Jurkat, Clone E6-1 (cell line): ENCODE measurements at places on chromosomes 13 and 19.
A peak's percentile ranks its signal among the peaks of the same experiment; 100 is the strongest.

- no peak for DNase-seq
These were observed 15.1 kb upstream of the DPP9 start for GRCh38 chr19:4738734-4739133.

GRCh38 chr19:55699221-55699620 lies 24.2 kb downstream of the EPN1 start:
- no peak for DNase-seq

DNA sequence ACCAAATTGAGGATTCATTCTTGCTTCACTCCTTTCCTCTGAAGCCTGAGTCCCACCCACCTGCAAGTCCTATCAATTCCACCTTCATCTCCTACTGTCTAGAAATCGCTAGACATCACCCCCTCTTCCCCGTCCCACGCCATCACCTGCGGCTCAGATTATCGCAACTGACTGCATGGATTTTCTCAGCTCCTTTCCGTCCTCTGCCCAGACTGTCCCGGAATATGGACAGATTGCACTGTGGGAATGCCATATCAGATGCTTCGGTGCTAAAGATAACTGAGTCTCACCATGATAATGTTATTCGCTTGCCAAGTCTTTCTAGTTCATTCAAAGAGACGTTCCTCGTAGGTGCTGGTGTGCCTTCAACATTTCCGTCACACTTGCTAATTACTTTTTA lies 66.4 kb upstream of the USP29 start:
- DNase-seq, result no peak

GRCh38 chr19:44051650-44052402 lies at the start of gene ZNF223:
Gene ZNF223 (plus strand): TSS chr19:44052036. CDS start chr19:44055177, 3,141 bp downstream.
- no peak for DNase-seq

DNA sequence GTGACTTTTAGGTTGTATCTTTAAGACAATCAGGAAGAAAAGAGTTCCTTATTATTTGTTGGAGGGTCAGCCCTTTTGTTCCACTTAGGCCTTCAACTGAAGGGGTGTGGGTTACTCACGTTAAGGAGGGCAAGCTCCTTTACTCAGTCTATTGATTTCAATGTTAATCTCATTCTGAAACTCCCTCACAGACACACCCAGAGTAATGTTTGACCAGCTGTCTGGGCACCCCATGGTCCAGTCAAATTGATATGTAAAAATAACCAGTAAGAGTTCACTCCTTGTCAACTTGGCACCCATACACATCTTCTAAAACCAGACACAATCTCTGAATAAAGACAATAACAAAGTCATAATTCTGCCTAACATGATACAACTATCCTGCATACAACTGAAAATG lies 292.9 kb downstream of the KLF5 start:
- DNase-seq, result no peak

DNA sequence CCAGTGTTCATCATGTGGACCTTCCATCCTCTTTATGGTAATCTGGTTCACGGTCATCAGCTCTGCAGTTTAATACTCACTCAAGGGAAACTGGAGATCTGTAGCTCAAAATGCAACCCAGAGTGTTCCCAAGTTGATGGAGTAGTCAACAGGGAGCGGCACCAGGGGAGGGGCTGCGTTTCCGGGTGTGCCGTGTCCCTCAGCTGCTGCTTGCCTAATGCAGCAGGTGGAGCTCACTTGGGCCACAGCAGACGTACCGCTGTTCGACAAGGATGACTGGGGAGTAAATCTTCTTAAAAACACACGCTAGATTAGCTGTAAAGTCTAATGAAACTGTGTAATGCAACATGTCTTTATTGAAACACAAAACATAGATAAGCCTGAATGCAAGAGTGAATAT lies 81.1 kb downstream of the TNFSF13B start:
- no peak for DNase-seq

DNA sequence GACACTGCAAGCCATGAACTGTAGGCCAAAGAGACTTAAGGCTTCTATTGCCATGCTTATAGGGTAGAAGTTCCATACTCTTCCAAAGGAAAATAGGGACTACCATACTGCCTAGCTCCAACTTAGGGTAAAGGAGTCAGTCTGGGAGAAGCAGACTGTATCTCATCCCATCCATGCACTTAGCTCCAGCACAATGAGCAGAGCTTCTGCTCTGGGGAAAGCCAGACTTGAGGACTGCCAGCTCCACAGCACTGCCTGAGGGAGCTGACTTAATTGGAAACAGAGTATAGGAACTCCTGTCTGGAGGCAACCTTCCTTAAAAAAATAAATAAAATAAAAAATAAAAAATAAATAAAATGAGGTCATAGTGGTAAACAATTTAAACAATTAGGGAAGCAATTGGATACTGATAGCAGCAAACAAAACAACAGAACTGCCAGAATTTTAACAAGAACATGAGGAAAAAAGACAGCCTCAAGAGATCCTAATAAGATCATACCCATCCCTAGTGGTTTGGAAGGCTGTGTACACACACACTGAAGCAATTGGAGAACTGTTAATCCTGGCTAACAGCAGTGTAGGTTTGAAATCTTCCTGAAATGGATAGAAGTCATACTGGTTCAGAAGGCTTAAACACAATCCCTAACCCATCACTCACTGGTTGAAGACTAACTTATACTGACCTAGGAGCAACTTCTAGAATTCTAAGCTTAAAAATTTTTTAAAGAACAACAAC lies 550.1 kb downstream of the TBC1D4 start:
- no peak for DNase-seq

- DNase-seq, result no peak
These were observed 7.0 kb downstream of the CRYL1 start for GRCh38 chr13:20518660-20519100.

DNA sequence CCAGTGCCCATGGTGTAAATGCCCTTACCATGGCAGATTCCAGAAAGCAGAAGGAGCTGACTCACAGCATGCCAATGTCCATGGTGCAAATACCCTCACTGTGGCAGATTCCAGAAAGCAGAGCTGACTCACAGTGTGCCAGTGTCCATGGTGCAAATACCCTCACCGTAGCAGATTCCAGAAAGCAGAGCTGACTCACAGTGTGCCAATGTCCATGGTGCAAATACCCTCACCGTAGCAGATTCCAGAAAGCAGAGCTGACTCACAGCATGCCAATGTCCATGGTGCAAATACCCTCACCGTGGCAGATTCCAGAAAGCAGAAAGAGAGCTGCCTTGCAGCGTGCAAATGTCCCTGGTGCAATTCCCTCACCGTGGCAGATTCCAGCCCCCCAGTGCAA lies 163.8 kb upstream of the SOX1 start:
- no peak for DNase-seq

GRCh38 chr13:33931397-33932311 lies 113.7 kb downstream of the RFC3 start:
- peak; percentile 26 for DNase-seq

DNA sequence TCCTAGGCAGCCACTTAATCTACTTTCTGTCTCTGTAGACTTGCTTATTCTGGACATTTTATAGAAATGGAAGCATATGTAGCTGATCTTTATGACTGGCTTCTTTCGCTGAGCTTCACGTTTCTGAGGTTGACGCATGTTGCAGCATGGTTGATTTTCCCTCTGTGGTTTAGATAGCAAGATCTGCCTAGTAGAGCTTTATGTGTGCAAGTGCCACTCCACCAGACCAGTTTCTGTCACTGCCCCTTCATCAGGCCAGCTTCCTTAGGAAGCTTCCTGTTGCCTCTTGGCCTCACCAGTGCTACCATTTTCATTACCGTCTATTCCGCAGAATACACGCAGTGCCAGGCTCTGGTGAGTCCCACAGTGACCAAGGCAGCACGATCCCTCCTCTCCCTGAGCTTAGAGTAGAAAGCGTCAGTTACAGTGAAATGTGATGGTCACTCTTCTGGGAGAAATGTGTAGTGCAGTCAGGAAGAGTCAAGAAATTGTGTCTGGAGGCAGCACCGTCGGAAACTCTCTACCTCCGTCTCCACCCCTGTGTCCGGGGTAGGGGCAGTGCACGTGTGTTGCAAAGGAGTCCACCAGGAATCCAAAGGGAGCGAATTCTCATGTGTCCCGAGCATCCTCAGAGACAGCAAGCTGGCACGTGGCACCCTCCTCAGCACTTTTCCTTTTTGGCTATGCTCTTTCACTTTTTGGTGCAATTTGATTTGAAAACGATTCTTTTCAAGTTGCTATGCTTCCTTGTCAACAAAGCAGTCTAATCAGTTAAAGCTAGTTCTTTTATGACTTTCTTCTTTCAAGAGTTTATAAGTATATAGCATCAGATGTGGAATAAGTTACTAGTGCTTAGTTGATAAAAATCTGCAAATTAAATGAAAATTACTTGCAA lies 45.4 kb upstream of the GPR183 start:
- DNase-seq, result no peak

DNA sequence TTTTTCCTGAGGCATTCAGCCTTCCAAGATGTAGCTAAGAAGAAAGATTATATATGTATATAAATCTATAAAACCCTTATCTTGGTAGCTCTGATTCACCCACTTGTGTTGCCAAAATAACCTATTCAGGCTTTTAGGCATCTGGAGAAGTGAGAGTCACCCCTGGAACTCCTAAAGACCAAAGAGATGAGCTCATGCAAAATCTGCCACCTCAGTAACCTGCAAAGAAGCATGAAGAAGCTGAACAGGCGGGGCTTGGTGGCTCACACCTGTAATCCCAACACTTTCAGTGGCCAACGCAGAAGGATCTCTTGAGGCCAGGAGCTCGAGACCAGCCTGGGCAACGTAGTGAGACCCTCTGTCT lies 393.7 kb downstream of the FOXO1 start:
- DNase-seq, result no peak

DNA sequence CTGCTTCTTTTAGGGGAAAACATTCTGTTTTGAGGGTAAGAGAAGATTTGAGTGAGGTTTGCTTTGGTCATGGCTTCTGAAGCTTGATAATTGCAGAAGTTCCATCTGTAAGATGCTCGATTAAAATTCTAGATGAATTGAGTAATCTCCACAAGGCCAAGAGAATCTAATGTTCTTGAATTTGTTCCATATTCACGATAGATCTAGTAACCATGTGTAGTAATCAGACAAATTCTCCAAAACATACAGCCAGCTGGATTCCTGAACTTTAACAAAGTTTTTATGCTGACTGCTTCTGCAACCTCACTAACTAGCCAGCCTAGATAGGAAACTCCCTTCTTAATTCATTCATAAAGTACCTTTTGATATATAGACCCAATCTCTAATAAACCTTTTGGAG lies 92.7 kb downstream of the COL4A2 start:
- no peak for DNase-seq

DNA sequence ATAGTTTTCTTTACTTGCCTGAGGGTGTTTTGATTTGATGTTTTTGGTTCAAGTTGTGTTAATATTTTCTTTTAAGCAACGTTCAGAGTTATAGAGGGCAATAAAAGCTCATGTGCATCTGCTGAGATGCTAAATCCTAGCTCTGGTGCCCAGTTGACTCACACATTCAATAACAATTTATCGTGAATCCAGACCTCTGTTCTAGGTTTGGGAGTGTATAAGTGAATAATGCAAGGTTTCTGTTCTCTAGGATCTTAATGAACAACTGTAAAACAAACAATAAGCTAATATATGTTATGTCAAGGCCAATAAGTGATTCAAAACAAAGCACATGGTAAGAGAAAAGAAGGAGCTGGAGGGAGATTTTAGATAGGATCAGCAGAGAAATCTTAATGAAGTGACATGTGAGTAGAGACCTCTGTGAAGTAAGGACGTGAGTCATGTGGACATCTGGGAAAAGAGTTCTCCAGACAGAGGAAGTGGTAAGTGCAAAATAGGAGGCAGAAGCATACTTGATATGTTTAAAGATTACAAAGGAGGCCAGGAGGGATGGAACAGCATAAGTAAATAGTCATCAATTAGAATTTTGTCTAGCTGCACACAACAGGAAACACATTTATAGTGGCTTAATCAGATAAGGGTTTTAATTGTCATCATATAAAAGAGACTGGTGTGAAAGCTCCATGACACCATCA lies 278.5 kb upstream of the HTR2A start:
- peak; percentile 8 for DNase-seq

DNA sequence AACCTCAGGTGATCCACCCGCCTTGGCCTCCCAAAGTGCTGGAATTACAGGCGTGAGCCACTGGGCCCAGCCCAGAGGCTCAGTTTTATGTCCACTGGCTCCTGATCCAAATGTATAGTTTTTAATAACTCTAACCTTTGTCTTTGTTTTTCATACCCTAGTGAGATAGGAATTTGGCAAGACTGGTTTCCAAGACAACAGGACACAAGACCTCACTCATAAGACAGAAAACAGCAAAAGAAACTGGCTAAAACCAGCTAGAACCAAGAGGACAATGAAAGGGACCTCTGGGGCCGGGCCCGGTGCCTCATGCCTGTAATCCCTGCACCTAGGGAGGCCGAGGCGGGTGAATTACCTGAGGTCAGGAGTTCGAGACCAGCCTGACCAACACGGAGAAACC lies 27.6 kb downstream of the CPT1C start:
- DNase-seq, result no peak
